ENCODE measurements at places on chromosomes 1 and 21.

- no peak for DNase-seq
Observed at GRCh38 chr1:192311281-192311680, 5.5 kb upstream of the RGS21 start.

DNA sequence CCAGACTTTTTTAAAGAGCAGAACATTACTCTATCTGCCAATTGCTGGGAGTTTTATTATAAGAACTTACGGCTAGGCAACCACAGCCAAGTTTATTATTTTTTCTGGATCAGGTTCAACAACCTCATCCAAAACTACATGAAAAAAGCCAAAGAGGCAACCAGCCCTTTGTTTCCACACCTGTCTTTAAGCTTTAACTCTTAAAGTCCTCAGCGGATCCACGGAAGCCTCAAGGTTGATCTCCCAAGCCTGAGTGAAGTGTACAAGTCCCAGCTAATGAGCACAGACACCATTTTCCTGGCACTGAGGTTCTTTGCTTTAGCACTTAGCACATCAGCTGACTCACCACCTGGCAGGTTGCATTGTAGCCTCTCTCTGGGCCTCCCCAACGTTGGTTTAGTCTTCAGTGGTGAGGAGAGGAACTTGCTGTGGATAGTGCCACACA lies 143.1 kb downstream of the TGFBR3 start:
- DNase-seq: no peak

DNA sequence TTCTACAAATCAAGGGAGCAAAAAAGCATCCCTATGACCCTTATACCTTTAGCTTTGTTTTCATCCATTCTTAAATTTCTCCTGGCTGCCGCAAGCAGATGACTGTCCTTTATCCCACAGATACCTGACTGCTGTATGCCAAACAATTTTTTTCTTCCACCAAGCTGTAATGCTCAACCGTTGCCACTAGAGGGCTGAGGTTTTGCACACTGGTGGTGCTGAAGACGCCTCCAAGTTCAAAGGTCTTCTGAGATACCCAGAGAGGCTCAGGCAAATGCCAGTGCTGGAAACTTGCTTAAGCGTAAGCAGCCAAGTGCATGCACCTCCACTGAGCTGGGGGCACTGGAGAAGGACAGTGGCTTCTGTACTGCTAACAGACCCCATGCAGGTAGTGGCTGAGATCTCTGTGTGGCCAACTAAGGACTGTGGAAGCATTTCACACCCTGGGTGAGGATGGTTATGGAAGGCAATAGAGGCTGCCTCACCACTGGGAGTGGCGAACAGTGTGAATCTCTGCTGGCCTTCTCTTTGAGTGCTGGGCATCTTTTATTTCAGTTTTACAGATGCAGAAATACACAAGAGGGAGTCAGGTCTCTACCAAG lies 28.5 kb downstream of the CNIH3 start:
- DNase-seq: peak; percentile 59

- no peak for DNase-seq
Observed at GRCh38 chr1:167517535-167518330, 596 bp downstream of the CD247 start.

DNA sequence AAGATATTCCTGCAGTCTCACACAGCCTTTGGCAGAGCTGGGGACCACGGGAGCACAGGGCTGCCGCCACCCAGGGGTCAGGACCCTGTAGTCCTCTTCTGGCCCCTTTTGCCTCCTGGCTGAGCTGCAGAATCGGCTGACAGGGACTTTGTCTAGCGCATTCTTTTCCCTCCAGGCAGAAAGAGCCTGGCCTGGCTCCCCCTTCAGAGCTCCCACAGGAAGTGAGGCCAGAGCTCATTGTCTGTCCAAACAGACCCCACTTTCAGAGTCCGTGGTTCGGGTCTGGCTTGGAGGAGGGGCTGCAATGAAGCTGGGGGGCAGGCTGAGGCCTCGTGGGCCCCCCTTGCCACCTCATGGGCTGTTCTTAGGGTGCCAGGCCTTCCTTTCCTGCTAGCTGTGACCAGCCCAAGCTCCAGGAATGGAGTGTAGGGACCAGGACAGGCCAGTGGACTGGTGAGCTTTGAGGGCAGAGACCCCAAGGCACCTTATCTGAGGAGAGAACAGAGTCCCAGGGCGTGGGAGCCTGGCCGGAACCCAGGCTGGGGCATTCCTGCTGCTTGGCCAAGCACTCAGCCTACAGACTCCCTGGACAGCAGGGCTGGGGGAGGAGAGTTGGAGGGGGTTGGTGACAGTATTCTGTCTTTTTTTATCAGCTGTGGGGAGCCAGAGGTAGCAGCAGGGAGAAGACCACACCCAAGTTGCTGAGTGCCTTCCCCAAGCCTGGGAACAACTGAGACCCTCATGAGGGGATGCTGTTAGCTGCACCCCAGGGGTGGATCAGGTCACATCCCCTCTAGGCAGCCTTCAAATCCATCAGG lies 4.7 kb downstream of the CELSR2 start:
- peak; percentile 83 for DNase-seq

- DNase-seq: no peak
Observed at GRCh38 chr21:34761758-34762330, 93.0 kb downstream of the CLIC6 start.

DNA sequence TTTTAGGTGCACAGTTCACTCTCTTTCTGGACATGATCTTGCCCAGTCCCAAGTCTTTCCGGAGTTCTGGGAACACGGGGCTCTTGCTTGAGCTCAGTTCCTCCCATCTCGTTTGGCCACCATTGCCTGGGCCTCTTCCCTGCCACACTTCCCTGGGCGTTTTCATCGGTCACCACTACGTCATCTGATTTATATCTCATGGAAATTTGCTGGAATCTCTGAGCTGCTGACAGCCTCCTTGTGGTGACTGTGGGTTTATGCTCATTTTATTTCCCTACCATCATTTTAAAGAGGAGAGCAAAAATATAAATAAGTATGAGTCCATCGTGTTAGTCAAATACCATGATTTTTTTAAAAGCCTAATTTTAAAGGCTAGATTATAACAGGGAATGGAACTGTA lies 449.1 kb upstream of the KAZN start:
- DNase-seq: peak; percentile 29

DNA sequence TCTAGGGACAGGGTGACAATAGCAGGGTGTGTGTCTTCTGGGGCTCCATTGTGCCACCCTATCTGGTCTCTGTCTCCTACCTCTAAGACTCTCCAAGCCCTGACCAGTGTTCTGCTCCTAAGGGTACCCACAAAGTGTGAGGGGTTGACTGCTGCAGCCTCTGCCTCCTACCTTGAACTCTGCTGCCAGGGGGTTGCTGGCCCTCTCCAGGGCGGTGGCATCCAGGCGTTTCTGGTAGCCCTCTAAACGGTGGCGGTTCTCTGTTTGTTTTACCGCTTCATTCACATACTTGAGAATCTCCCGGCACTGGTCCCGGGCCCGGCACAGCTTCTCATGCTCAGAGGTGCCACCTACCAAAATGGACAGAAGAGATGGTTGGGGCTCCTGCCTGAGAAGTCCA lies 24.4 kb downstream of the LRRC71 start:
- no peak for DNase-seq

DNA sequence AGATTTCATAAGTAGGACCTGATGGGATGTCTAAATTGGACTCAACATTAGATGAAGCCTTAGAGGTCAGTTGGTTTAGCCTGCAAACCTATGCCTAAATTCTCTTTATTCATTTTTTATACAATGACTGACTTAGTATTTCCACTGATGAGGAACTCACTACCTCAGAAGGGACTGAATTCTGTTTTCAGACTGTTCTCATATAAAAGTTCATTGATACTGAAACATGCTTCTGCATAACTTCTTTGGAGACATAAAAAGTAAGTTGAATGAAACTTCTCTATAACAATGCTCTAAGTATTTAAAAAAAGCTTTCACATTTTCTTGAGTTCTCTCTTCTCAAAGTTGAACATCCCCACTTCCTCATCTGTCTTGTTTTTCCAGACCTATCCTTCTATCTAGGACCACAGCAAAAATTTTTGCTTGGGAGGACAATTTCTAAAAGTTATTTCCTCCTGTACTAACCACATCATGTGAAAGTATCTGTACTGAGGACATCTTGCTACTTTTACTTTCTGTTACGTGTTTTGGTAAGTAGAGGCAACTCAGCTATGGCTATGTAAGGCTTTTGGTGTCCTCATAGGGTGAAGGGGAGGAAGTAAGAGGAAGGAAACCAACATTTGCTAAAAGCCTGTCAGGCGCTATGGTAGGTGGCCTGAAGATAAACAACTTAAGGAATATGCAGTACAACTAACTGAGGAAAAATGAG lies 64.1 kb downstream of the USP24 start:
- DNase-seq: no peak

DNA sequence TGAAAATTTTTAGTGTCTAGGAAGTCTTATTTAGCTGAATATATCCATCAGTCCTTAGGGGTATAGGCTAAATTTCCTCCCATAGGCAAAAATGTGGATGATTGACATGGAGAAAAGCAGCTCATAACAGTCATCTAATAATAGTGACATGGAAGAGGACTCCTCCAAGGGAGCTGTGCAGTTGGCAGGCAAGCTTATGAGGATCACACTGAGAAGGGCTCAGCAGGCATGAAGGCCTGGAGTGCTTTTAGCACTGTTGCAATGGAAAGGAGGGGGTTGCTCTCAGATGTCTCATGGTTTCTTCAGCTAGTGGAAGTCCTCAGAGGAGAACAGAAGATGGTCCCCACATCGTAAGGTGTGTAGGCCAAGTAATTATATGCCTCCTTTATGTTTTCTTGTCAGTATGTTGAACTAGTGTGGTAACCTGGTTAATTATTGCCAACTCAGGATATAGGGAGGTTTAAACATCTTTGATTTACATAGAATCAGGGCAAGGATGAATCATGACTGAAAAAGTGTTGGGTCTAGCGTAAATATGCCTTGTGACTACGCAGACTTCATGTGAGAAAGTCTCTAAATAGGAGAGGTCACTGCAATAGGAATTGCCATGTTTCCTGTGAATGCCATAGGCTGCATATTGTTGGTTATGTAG lies 18.9 kb downstream of the VN1R5 start:
- no peak for DNase-seq

DNA sequence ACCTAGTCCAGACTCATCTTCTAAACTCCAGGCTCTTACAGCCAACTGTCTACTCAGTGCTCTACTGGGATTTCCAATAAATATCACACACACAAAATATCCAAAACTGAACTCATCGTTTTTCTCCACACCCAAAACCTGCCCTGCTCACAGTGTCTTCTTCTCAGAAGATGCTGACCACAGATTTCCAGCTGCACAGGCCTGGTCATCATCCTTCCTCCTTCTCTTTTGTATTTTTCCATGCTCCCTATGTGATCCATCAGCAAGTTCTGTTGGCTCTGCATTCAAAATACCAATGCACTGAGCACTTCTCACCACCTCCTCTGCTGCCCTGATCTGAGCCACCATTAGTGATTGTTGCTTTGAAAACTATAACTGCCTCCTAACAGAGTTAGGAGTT lies 159.5 kb upstream of the KAZN start:
- DNase-seq: no peak

GRCh38 chr1:18011703-18012102 lies 95.9 kb upstream of the IGSF21 start:
- no peak for DNase-seq

DNA sequence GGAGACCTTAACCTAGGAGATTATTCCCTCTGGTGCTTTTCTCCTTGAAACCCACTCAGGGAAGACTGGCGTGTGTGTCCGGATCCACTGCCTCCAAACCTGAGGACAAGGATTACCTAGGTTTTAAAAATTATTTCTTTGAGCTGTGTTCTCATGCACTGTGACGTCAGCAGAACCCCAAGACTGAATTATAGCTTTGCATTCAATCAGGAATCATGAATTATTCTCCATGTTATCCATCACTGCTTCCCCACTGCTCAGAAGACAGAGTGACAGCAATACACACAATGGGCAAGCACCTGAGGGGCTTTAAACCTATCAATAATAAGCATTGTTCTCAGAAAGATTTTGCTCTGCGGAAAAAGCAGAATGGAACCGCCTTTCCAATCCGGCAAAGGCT lies 253.2 kb upstream of the FOXD3 start:
- DNase-seq: no peak

DNA sequence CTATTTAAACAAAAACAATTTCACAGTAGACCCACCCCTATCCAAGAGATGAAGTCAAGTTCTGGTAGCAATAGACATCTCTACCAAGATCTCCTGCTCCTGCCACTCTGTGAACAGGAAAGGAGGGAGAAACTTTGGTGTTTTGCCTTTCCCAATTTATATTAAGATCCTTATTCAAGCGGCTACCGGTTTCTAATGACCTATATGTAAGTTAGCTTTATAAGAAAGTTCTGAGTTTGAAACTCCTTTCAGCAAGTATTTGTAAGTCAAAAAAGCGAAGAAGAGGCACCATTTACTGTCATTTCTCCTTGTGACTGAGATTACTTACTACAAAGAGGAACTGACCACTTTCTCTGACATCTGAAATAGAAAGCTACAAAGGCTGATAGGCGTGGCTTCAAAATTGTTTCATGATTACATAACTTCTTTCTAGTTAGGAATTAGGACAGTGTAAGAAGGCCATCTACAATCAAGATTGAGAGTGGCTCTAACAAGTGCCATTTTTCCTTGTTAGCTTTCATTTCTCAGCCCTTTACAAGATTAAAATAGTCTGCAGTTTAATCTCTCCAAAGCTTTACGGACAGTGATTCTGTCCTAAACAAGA lies at the start of gene MNDA:
MNDA (plus strand) TSS at position 448 of the 604 bp plus-strand sequence. CDS start 10,803 bp downstream, outside the sequence.
- DNase-seq: no peak

DNA sequence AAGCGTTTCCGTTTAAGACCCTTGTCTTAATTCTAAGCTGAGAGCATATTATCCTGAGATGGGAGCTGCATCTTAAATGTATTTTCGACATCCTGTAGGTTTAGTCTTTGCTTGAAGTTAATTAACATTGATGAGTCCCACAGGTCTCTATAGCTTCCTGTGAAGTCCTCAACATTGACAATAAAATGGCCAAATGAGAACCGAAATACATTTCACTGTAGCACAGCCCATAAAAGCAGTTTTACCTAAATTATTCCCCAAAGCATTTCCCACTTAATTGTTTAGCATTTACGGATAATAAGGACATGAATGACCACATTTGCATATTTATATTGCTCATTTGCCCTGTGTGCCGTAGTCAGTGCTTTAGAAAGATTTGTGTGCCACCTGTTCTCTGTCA lies 116.4 kb downstream of the CRB1 start:
- DNase-seq: no peak

GRCh38 chr1:178038372-178038771 lies 55.5 kb upstream of the RASAL2 start:
- no peak for DNase-seq
